ENCODE measurements at places on chromosomes 1 and 21.

DNA sequence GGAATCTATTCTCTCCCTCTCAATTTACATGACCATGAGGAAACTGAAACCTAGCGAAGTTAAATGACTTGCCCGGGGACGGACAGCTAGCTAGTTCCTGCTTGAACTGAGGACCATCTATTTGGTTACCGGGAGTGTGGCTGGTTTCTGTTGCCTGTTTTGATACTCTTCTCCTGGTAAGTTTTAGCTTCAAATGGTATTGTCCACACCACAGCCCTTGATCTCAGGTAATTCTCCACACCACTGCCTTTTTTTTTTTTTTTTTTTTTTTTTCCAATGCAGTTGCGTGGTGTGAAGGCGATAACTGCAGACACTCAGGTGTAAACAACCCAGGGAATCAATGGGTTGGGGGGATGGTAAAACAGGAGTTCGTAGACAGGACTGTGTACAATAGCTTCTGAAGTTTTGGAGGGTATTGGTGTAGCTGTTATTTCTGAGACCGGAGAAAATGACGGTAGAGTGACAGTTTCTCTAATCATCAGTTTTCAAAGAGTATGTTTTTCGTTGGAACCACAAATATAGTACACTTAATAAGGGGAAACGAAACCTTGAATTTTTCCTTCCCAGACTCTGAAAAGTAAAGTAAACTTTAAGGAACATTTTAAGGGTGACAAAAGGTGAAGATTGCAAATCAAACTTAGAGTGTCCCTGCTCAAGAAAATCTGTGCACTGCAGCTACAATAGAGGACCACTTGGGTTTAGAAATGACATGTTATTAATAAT is 125.3 kb upstream of the CACYBP start:
- H3K36me3 ChIP-seq: peaks cover 1% of the 10 kb centered on the region
- H3K4me3 ChIP-seq: peak overlapping the region; percentile 67
- H3K27me3 ChIP-seq: no peaks in the 10 kb centered on the region
- DNase-seq: no peak
- H3K4me1 ChIP-seq: peaks cover 14% of the 10 kb centered on the region
- no peak overlapping the region for H3K27ac ChIP-seq

DNA sequence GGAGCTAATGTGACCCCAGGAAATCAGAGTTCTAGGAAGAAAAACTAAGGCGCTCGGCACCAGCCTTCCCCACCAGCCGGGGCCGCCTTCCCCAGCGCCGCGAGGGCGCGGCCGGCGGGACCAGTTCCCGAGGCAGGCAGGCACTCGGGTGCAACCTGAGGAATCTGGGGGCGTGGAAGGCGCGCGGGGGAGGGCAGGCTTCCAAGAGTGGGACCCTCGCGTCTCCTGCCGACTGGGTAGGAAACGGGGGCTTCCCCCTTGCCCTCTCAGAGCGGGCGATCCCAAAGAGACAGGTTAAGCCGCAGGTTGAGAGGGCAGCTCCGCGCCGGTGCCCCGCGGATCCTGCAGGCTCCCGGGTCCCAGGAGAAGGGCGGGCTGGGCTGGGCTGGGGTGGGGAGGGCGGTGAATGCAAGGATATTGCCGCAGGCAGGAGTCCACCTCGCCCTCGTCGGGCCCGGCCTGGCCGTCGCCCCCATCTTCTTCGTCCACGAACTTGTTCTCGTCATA is 431 bp downstream of the ARPC5 start:
- peak; percentile 66 for DNase-seq
- H3K4me1 ChIP-seq: peaks cover 47% of the 10 kb centered on the region
- H3K27me3 ChIP-seq: peaks cover 2% of the 10 kb centered on the region
- H3K36me3 ChIP-seq: peaks cover 14% of the 10 kb centered on the region
- H3K4me3 ChIP-seq: peak overlapping the region; percentile 96
- peak overlapping the region; percentile 93 for H3K27ac ChIP-seq

- peak overlapping the region; percentile 73 for H3K27ac ChIP-seq
- H3K4me1 ChIP-seq: no peaks in the 10 kb centered on the region
- no peak for DNase-seq
- H3K4me3 ChIP-seq: no peak overlapping the region
Measured at GRCh38 chr1:234620272-234621126, 10.5 kb upstream of the IRF2BP2 start.

GRCh38 chr1:20102875-20103274 is 16.5 kb downstream of the PLA2G2D start:
- peaks cover 12% of the 10 kb centered on the region for H3K4me1 ChIP-seq
- H3K36me3 ChIP-seq: no peaks in the 10 kb centered on the region
- DNase-seq: no peak
- H3K27me3 ChIP-seq: peaks cover 6% of the 10 kb centered on the region
- H3K4me3 ChIP-seq: no peak overlapping the region

DNA sequence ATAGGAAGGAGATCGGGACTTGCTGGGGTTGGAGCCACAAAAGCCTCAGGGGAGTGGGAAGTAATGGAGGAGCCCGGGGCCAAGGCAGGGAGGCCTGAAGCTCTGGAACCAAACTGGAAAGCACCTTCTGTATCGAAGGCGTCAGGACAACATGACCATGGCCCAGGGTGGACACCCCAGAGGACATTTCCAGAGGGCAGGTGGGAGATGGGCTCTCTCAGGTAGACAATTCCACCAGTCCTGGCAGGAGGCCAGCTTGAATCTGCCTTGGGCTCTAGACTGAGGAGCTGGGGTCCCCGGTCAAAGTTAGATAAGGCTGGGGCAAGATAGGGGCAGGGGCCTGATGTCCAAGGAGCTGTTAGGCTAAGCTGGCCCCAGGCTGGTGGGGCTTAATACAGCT is 104.9 kb upstream of the EDN2 start:
- H3K4me1 ChIP-seq: no peaks in the 10 kb centered on the region
- H3K4me3 ChIP-seq: no peak overlapping the region
- no peak overlapping the region for H3K27ac ChIP-seq
- no peaks in the 10 kb centered on the region for H3K27me3 ChIP-seq
- H3K36me3 ChIP-seq: no peaks in the 10 kb centered on the region

DNA sequence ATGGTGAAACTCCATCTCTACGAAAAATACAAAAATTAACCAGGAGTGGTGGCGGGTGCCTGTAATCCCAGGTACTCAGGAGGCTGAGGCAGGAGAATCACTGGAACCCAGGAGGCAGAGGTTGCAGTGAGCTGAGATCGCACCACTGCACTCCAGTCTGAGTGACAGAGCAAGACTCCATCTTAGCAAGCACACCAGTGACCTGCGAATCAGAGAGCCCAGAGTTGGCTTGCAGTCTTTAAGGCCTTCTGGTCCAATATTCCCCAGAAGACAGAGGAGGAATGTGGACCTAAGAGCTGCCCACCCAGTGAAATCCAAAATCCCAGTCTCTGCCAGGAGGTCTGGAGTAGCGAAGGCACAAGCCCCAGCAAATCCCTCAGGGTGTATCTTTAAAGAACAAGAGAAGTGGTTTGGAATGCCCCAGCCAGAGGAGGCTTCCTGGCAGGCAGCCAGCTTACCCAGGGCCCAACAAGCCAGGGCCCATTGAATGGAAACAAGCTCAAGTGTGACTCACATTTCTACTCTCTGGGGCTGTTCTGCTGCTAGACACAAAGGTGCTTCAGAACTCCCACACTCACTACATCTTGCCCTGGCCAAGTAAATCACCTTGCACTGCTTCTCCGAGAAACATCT is 23.9 kb downstream of the GPR161 start:
- H3K4me1 ChIP-seq: no peaks in the 10 kb centered on the region
- no peak overlapping the region for H3K4me3 ChIP-seq
- H3K27ac ChIP-seq: no peak overlapping the region
- peaks cover 4% of the 10 kb centered on the region for H3K27me3 ChIP-seq
- no peaks in the 10 kb centered on the region for H3K36me3 ChIP-seq

DNA sequence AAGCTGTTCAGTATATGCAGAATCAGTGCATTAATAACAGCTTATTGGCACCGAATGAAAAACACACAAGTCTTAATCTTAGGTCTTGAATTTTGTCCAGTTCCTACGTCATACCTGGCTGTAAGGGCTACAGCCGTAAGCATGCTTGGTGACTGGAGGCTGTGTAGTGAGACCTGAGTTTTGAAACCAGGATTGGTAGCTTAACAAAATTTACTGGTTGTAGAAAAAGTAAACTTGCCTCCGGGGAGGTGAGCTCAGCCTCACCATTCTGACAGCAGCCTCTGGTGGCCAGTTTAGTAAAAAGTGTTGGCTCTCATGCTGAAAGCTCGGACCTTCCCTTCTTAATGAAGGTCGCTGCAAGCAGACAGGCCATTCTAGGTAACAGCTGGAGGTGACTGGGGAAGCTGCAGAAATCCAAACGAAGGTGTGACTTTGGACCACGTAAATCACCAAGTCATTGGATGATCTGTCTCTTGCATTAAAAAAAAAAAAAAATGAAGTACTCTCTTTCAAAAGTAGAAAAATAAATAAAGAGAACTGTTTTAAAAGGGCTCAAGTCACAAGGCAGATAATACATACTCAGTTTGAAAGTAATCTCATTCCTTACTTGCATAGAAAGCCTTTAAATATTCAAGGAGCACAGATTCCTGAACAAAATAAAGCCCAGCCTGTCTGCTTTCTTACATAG is 48.9 kb downstream of the HLCS start:
- H3K27me3 ChIP-seq: no peaks in the 10 kb centered on the region
- no peak for DNase-seq
- H3K27ac ChIP-seq: no peak overlapping the region
- no peak overlapping the region for H3K4me3 ChIP-seq
- H3K4me1 ChIP-seq: peaks cover 19% of the 10 kb centered on the region

- H3K4me1 ChIP-seq: peaks cover 71% of the 10 kb centered on the region
- peak overlapping the region; percentile 67 for H3K27ac ChIP-seq
- peak overlapping the region; percentile 98 for H3K4me3 ChIP-seq
- H3K36me3 ChIP-seq: no peaks in the 10 kb centered on the region
Measured at GRCh38 chr1:161725908-161726472, 4.6 kb downstream of the FCRLB start.

Data from natural killer cell treated with Interleukin-12 subunit alpha and Interleukin-12 subunit beta and Interleukin-15 and Interleukin-18, amount 100 ng/mL, for 72 hours (primary cell).